ENCODE measurements at places on chromosomes 3 and 15. TPM values are rescaled to one million over a fixed set of nuclear protein-coding genes. Genes with fewer than 3 reads are reported as not detected.
A peak's percentile ranks its signal among the peaks of the same experiment; 100 is the strongest.

Gene C2CD4A
- total RNA-seq, result not detected

GRCh38 chr3:125107861-125108567, 52.2 kb upstream of the HEG1 start:
- DNase-seq, result no peak
- no peak overlapping the region for H3K27ac ChIP-seq
- no peak overlapping the region for H3K4me3 ChIP-seq

GRCh38 chr15:38427380-38427779, 26.5 kb upstream of the FAM98B start:
- no peaks in the 10 kb centered on the region for H3K36me3 ChIP-seq
- no peak overlapping the region for H3K27ac ChIP-seq
- no peak for DNase-seq
- H3K4me1 ChIP-seq, result peaks cover 4% of the 10 kb centered on the region
- H3K4me3 ChIP-seq, result no peak overlapping the region
- H3K27me3 ChIP-seq, result no peaks in the 10 kb centered on the region

GRCh38 chr15:28873585-28874190, 12.1 kb upstream of the APBA2 start:
- no peaks in the 10 kb centered on the region for H3K27me3 ChIP-seq
- H3K36me3 ChIP-seq, result no peaks in the 10 kb centered on the region
- DNase-seq, result peak; percentile 74
- H3K4me3 ChIP-seq, result no peak overlapping the region

- no peaks in the 10 kb centered on the region for H3K27me3 ChIP-seq
- H3K36me3 ChIP-seq, result no peaks in the 10 kb centered on the region
- DNase-seq, result no peak
- H3K27ac ChIP-seq, result no peak overlapping the region
- no peaks in the 10 kb centered on the region for H3K4me1 ChIP-seq
Observed at GRCh38 chr3:183478501-183478900, 50.1 kb upstream of the MCF2L2 start.

DNA sequence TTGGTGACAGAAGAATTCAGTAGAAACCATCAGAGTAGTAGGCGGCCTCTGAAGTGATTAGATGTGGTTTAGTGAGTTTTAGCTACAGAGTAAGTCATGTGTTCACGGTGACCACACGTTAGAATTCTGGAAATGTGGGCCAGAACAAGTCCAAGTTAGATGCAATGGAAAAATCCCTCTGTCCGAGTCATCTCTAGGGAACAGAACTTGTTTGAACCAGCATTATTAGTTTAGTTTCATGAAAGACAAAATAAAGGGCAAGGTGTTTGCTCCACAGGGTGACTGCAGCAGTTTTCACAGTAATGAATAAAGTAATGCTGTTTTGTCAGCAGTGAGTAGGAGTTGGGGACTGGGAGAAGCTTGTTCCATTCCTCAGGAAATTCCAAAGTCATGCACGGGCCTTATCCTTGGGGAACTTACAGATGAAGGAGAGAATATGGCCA, 100.2 kb downstream of the CGNL1 start:
- no peaks in the 10 kb centered on the region for H3K36me3 ChIP-seq
- H3K27ac ChIP-seq, result no peak overlapping the region
- no peak overlapping the region for H3K4me3 ChIP-seq

- no peak overlapping the region for H3K4me3 ChIP-seq
- no peak overlapping the region for H3K27ac ChIP-seq
- H3K4me1 ChIP-seq, result peaks cover 47% of the 10 kb centered on the region
- no peaks in the 10 kb centered on the region for H3K27me3 ChIP-seq
Observed at GRCh38 chr3:15264486-15264885, 58.4 kb downstream of the CAPN7 start.

Gene TUSC7
- not detected for total RNA-seq

Data from natural killer cell (primary cell).